NCI-H1105 (cell line): ENCODE measurements at places on chromosomes 6 and 20.

- no peak for DNase-seq
These were observed 11.5 kb downstream of the SPAG4 start for GRCh38 chr20:35627121-35627520.

- no peak for DNase-seq
These were observed 474.6 kb upstream of the MMS22L start for GRCh38 chr6:97757575-97757974.

DNA sequence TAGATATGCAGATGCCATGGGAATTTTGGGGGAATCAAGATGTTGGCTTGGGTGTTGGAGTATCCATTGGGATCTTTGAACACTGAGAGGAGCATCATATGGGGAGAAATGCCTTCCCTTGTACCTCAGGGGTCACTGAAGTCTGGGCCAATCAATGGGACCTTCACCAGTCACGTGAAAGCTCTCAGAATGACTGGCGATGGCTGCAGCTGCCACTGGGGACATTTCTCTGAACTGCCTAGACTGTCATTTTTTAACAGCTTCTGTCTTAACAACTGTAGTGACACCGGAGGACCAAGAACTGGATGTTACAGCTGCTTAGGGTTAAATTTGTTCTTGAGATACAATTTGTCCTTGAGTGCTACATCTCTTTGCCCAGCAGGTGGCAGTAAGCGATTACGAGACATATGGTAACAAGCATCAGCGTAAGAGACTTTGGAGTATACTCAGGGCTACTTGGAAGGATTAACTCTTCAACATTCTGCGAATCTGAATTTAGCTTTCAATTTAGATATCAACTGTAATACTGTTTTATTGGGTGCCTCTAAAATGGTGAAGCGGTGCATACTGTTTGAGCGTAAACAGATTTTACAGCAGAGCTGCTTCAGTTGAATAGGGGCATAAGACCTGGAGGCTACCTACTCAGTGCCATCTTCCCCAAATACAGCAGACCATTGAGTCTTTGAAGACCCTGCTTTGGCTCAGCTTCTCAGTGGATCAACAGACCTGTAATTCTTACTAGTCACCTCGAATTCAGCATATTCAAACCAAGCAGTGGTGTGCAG, 36.0 kb downstream of the CCN2 start:
- DNase-seq: no peak

- no peak for DNase-seq
These were observed 36.5 kb downstream of the SULF2 start for GRCh38 chr20:47748823-47749222.

DNA sequence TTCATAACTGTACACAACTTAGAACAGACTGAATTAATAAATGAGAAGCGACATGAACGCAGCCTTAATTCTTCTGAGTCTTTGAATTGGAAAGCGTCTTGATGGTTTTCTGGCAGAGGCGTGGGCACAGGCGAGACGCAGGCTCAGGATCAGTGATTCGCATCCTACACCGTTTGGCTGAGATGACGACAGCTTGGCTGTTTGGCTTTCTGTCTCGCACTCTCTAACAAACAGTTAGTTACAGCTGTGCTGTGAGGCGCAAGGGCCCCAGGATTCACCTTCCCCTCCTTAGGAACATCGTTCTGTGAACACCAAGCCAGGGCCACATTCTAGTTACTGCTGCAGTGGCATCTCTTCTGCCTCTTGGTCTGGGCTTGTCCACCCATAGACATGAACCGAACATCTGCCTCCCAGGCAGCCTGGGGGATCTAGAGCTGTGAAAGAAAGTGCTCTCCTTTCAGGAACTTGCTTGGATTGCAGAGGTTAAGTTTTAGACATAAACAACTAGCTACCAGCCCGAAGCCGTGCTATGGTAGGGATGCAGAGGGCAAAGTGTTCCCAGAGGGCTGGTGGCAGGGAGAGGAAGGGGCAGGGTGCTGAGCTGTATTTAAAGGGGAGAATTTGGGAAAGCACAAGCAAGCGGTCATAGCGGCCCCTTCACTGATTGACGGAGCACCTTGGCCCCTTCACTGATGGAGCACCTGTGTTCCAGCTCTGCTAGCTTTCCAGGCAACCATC, 49.6 kb downstream of the TCP11 start:
- DNase-seq: no peak

GRCh38 chr6:134741200-134741536, 208.7 kb downstream of the ALDH8A1 start:
- DNase-seq: no peak
